ENCODE measurements at places on chromosomes 13 and 19.

GRCh38 chr13:78100486-78100885, 181.9 kb upstream of the EDNRB start:
- DNase-seq: no peak

GRCh38 chr19:18644196-18645034, 7.6 kb downstream of the KLHL26 start:
- DNase-seq: no peak

- DNase-seq: no peak
These were observed 1474.3 kb downstream of the UQCRFS1 start for GRCh38 chr19:27738569-27739193.

- no peak for DNase-seq
These were observed 1.7 kb downstream of the ATP13A1 start for GRCh38 chr19:19661675-19662251.

DNA sequence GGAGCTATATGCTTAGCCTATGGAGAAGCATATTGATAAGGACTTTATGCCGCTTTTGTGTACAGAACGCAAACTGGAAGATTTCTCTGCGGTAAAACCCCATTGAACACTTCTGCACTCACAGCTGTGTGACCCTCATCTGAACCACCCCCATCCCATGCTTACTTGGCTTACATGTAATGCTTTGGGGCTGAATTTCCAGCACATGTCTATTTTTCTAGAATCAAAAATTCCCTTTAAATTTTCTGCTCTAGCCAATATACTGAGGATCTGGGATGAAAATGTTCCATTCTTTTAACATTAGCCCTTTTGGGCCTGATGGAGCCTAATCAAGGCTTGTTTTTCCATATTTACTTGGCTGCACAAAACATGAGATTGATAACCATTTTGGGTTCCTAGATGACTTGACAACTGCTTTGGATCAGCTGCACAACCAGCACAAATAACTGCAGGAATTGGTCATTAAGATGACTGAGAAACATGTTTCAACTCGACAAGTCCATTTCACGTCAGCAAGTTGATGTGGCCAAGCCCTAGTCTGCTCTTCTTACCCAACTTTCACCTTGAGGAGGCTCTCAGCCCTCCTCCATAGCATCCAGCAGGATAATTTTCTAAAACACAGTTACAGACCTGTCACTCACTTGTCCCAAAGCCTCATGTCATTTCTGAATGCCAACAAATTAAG, 52.4 kb downstream of the TNFSF11 start:
- no peak for DNase-seq

- DNase-seq: no peak
These were observed 150.6 kb downstream of the DIAPH3 start for GRCh38 chr13:60013166-60013565.
